T-helper 2 cell (primary cell): ENCODE measurements at places on chromosomes 16 and 17.

GRCh38 chr16:85462714-85463611 is 150.2 kb upstream of the GSE1 start:
- DNase-seq: no peak

DNA sequence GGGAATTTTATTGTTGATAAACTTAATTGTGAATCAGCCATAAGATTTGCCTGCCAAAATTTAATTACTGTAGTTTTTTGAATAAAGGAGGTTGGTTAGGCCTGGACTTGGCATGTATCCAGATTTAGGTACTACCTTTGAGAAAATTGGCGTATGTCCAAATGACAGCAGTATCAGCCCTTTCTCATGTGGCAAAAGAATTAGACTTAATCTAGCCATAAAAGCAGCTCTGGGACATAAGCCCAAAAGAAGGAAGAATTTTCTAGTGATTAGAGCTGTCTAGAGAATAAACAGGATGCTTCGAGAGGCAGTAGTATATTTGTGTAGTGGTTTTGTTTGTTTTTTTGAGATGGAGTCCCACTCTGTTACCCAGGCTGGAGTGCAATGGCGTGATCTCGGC is 27.7 kb downstream of the PPM1E start:
- no peak for DNase-seq

DNA sequence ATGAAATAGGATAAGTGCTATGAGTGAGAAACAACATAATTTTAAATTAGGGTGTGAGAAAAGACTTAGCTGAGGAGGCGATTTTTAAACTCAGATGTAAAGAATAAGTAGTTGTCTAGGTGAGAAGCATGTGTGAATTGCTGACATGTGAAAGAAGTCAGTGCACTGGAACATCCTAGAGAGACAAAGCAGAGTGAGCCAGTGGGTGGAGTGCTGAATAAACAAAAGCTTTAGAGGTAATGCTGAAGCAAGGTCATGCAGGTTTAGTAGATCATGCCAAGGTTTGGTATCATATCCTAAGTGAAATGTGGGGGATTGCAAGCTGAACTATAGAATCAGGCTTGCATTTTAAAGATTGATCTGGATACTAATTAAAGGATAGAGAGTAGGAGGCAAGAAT is 89.4 kb downstream of the KIF2B start:
- no peak for DNase-seq

- DNase-seq: no peak
Measured at GRCh38 chr16:81620796-81621195, 158.3 kb upstream of the PLCG2 start.

- no peak for DNase-seq
Measured at GRCh38 chr17:53101706-53102105, 721.0 kb upstream of the KIF2B start.

GRCh38 chr17:77370586-77370985 is 229.8 kb downstream of the SEC14L1 start:
- no peak for DNase-seq

- DNase-seq: no peak
Measured at GRCh38 chr16:28000314-28001169, 63.0 kb downstream of the GSG1L start.

DNA sequence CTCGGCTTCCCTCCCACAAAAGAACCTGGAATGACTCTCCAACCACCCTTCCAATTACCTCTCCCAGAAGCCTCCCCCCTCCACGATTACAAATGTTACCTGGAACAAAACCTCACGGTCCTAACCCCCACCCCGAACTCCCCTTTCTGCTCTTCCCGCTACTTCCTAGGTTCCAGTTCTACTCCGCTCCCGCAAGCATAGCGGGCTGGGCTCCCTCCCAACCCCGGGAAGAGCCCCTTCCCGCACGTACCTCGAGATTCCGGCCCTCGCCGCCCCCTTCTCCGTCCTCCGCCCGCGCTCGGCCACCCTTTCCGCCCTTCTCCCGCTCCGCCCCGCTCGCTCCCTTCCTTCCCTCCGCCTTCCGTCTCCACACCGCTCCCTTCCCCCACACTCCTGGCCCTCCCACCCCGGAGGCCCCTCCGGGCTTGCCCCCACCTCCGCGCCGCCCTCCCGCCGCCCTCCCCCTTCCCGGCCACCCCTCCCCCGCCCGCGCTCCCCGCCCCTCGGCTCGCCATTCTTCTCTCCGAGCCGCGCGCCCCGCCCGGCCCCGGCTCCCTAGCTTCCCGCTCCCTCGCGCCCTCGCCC is 457 bp downstream of the CHTF8 start:
- peak; percentile 54 for DNase-seq

DNA sequence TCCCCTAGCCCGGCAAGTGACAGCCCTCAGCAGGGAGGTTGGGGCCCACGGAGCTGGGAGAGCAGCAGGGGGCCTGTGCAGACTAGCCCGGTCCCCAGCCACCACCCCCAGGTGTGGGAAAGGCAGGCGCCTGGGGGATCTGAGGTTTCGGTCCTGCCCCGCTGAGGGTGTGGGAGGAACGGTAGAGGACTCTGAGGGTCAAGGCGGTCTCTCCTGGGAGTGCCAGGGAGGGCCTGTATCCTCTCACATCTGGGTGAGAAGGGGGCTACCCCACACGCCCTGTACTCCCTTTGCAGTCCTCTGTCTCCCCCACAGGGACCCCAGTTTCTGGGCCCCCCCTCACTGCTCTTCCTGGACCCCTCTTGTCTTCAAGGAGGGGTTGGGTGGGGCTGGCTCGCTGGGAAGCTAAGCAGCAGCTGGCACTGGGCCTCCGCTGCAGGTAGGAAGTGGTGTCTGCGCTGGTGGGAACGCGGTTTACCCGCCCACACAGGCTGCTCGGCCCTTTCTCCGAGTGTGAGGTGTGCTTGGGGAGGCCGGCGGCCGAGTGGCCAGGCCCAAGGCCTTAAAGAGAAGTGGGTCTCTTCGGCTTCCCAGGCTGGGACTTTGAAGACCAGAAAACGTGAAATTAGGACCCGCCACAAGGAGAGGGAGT is 15.4 kb downstream of the CD7 start:
- peak; percentile 74 for DNase-seq

DNA sequence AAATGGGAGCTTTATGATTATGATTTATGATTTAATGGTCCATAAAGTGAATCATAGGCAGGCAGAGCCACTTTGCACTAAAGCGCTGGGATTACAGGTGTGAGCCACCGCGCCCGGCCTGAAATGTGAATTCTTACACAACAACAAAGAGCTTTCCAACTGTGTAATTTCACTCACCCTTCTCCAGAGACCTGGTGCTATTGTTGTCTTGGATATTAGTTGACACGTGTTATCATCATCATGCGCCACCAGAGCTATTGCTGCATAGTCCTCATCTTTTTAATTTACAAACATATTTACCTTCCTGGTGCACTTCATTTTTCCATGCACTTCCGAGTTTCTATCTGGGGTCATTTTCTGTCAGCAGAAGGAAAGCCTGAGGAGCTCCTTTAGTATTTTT is 4.8 kb upstream of the UTS2R start:
- DNase-seq: no peak

GRCh38 chr17:61009663-61010062 is 332.0 kb downstream of the BCAS3 start:
- no peak for DNase-seq

DNA sequence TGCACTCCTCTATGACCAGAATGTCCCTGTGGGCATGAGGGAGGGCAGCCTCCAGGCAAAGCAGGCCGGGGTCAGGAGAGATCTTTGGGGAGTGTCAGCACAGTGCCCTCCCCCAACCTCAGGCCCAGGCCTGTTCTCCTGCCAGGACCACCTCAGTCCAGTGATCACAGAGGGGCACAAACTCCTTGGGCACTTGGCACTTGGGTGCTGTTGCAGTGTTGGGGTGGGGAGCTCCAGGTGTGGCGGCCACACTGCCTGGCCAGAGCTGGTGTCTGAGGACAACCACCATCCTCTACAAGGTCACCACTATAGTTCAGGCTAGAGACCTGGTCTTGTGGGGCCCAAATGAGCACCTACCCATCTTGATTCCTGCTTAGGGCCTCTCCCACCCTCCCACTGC is 37.2 kb downstream of the SMPD3 start:
- DNase-seq: no peak

DNA sequence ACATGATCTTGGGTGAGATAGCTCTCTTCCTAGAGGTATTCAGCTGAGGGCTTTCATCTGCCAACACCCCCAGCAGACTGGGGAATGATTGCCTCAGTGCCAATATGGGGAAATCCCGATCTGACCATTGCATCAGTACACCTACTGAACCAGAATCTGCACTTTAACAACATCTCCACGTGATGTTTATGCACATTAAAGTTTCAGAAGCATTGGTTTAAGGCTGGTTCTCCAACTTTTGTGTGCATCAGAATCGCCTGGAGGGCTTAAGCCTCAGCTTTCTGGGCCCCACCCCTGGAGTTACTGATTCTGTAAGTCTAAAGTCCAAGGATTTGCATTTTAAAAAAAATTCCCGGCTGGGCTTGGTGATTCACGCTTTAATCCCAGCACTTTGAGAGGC is 123.6 kb upstream of the MED13 start:
- DNase-seq: no peak

DNA sequence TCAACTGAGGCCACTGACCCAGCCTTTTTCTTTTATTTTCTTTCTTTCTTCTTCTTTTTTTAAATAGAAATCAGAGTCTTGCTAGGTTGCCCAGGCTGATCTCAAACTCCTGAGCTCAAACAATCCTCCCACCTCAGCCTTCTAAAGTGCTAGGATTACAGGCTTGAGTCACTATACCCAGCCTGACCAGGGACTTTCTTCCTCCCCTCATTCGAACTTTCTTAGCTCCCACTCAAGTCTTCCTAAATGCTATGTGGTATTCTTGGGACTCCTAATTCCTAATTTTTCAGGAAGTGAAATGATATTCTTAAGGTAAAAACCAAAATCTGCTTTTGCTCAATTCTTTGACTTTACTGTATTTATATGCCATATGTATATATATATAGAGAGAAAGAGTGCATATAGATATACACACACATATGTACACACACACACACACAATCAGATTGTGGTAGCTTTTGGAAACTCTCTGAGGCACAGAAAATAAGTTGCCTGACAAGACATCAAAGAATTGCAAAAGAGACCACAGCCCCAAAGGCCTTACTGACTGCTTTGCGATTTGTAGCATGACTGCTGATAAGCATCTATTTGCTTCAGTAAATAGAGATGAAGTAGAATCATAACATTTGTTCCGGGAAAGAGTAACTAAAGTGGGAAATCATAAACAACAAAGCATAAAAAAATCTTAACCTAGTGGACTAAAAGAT is 9.5 kb upstream of the AMZ2 start:
- DNase-seq: peak; percentile 31

DNA sequence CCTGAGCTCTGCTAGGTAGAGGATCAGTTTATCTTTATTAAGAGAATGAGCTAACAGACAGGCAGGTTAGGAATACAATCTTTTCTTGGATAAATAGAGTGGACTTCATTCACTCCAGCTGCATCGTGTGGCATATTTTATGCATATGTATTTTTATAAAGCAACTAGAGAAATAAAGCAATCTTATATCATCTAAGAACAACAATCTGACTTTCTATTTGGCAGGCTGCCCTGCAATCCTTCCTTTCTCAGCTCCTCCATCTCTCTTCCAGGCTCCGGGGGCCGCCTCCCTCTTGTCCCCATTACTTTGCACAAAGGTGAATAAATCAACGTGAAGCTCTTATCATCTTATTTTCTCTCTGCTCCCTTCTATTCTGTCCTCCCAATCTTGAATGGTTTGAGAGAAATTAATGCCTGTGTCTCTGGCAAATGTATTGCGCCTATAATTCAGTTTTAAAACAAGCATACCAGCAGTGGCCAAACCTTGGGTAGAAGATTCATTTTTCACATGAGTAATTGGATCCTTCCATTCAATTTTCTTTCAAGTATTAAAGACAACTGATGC is 64.5 kb downstream of the HS3ST3A1 start:
- DNase-seq: no peak

DNA sequence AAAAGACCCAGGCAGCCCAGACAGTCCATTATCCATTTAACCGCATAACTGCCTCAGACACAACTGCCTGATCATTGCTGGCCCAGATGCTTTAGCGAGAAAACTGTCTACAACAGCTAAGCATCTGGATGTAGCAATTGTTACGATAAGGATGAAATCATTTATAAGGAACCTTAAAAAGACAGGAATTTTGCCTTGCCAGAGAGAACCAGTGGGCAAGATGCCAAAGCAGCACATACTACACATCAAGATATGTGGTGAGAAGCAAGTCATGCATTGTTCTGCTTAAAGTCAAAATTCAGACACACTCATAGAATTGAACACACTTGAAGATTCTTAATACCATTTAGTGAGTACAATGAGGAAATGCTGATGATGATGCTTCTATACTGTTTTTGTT is 1525.3 kb downstream of the CDH8 start:
- no peak for DNase-seq

- DNase-seq: no peak
Measured at GRCh38 chr17:69058165-69058564, 2.6 kb downstream of the ABCA9 start.

- no peak for DNase-seq
Measured at GRCh38 chr16:83623892-83624291, 183.9 kb upstream of the HSBP1 start.

- DNase-seq: peak; percentile 85
Measured at GRCh38 chr17:82592767-82593589, 55.3 kb downstream of the WDR45B start.

DNA sequence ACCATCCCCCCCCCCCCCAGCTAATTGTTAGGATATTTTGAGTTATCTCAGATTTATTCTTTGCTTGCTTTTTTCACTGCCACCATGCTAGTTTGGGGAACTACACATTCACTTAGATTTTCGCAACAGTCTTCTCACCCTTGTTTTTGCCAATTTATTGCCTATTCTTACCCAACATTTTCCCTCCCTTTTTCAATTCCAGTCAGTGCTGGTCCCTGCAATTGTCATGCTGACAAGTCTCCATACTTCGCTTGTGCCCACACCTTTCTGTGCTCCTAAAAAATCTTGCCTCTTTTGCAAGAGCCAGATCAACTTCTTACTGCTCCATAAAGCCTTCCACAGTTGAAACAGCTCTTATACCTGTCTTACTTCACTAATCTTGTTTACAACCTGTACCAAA is 16.3 kb downstream of the TNRC6A start:
- DNase-seq: no peak

GRCh38 chr16:78474762-78475161 is 375.3 kb downstream of the WWOX start:
- no peak for DNase-seq

DNA sequence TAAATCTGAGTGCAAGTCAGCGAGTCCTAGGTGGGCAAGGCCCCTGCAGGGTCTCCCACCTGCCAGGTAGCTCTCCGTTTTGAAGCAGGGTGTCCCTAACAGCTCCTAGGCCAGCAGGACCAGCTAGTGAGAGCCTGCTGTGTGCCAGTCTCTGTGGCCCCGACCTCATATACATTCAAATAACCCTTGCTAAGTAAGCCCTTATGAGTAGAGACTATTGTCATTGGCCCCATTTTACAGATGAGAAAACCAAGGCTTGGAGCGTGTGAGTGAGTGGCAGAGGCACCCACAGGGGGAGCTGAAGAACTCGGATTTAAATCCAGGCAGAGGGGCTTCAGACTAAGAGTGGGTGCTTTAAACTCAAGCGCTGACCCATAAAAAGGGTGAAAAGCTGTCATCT is 39.7 kb upstream of the EMP2 start:
- DNase-seq: no peak

GRCh38 chr17:56594320-56595107 is 1.0 kb downstream of the NOG start:
- no peak for DNase-seq

GRCh38 chr16:71974068-71974818 is 26.0 kb downstream of the PKD1L3 start:
- no peak for DNase-seq

GRCh38 chr16:13553453-13553985 is 366.4 kb upstream of the ERCC4 start:
- no peak for DNase-seq
